ENCODE measurements at places on chromosomes 11 and 22.

GRCh38 chr22:17672417-17672991, 33.9 kb downstream of the BCL2L13 start:
- DNase-seq, result no peak

DNA sequence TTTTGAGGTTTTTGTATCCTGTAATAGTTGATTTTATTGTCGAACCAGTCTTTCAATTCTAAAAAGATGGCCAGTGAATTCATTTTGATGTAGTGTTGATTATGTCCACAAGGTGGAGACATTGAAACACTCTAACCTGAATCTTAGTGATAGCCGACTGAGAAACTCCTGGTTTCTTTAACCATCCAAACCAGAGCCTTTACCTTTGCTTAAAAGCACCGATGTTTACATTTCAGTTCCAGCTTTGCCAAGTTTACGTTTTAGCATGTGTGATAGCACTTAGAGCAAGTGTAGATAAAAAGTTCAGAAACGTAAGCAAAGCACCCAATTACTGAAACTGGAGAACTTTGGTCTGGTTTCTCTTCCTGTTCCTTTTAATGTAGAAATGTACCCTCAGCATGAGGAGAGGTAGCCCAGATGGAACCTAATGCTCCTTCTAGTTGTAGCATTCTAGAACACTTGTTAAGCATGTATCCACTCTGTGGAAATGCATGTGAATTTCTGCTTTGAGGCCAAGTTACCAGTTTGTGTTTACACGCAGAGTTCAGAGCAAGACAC, 208.6 kb downstream of the DBX1 start:
- no peak for DNase-seq

- DNase-seq, result no peak
Measured at GRCh38 chr11:116712428-116712827, 60.4 kb downstream of the BUD13 start.

DNA sequence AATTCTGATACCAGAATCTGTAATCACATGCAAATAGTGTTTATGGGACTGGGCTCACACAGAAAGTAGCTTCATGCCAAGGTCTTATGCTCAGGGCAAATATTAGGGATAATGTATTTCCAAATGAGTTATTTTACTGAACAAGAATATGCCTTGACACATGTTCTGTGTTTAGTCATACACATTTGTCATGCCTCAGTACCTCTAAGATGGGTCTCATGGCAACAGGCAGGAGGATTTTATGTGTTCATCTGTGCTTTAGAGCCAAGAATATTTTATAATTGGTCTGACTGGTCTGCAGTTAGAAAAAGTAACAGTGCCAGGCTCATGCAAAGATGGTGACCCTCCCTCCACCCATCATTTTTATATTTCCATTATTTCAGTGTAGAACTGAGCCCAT, 49.1 kb downstream of the JAM3 start:
- DNase-seq, result no peak

- no peak for DNase-seq
Measured at GRCh38 chr22:39946503-39947219, 13.5 kb upstream of the TMA7B start.

DNA sequence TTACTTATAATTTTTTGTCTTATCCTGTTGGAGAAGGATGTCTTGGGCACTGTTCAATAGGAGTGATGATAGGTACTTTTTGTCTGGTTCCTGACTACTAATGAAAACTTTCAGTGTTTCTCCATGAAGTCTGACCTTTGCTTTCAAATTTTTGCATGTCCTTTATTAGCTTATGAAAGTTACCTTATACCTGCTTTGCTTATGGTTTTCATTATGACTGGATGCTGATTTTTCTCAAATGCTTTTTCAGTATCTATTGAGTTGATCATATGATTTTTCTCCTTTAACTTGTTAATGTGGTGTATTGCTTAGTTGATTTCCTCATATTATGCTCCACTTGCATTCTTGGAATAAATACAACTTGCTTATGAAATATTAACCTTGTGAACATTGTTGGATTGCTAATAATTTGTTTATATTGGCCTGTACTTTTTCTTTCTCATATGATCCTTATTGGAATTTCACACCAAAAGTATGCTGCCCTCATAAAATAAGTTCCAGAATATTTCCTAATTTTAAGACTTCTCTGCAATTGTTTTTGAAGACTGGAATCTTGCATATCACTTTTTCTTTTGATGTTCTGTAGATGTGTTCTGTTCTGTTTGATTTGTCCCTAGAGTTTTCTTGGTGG, 85.0 kb upstream of the SC5D start:
- DNase-seq, result no peak

Data from activated naive CD8-positive, alpha-beta T cell treated with anti-CD3 and anti-CD28 coated beads, Interleukin-2, amount 50 U/mL, for 16 hours (primary cell).